ENCODE measurements at places on chromosomes 11 and 22. TPM values are rescaled to one million over a fixed set of nuclear protein-coding genes. Genes with fewer than 3 reads are reported as not detected.

The TRPC6 gene
- total RNA-seq = not detected

The LRRC74B gene
- total RNA-seq = not detected

DNA sequence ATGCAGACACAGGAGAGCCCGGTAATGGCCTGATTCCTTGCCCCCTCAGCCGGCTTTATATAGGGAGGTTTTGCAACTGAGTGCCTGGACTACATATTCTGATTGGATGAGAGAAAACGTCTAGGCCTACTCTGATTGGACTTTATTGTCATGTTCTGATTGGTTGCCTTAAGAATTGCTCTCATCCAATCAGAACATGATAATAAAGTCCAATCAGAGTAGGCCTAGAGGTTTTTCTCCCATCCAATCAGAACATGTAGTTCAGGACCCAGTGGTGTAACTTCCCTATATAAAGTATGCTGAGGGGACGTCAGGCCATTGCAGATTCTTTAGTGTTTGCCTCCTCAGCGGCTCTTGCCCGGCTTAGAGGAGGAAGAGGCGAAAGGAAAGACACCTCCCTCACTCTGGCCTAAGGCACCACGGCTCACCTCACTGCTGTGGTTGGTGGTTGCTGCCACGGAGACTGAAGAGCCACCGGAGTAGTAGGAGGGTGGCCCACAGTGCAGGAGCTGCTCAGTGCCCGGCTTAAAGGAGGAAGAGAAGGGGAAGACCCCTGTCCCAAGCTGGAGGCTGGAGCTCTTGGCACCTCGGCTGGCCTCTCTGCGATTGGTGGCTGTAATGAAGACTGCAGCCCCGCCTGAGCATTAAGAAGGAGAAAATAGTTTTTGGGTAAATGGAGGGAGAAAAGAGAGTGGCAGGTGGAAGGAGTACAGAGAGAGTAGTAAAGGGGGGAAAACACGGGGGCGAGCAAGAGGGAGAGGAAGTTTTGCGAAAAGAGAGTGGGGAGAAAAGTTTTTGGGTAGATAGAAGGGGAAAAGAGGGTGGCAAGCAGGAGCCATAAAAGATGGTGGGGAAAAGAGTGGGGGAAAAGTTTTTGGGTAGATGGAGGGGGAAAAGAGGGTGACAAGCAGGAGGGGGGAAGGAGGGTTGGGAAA, 116.7 kb upstream of the SERPIND1 start:
- H3K36me3 ChIP-seq = no peaks in the 10 kb centered on the region
- no peak for DNase-seq
- H3K4me1 ChIP-seq = no peaks in the 10 kb centered on the region
- H3K4me3 ChIP-seq = no peak overlapping the region

DNA sequence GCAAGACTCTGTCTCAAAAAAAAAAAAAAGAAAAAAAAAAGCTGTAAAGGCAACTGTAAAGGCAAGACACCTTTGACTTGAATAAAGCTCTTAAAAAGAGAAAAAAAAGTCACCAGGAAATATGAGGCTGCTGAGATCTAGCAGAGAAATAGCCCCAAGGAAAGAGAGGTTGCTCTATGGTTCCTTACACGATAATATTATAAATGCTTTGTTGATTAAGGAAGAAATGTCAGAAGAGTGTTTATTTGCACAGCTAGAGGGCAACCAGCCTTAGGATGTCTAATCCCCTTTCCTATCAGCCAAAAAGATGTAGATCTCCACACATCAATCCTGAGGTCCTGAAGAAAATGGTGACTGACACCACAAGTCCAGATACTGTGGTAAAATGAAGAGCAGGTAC, 32.0 kb downstream of the RBFOX2 start:
- H3K4me1 ChIP-seq = no peaks in the 10 kb centered on the region
- H3K4me3 ChIP-seq = no peak overlapping the region
- no peak overlapping the region for H3K27ac ChIP-seq
- no peaks in the 10 kb centered on the region for H3K27me3 ChIP-seq
- DNase-seq = no peak
